GM12865 (cell line): ENCODE measurements at places on chromosomes 16 and 17.

DNA sequence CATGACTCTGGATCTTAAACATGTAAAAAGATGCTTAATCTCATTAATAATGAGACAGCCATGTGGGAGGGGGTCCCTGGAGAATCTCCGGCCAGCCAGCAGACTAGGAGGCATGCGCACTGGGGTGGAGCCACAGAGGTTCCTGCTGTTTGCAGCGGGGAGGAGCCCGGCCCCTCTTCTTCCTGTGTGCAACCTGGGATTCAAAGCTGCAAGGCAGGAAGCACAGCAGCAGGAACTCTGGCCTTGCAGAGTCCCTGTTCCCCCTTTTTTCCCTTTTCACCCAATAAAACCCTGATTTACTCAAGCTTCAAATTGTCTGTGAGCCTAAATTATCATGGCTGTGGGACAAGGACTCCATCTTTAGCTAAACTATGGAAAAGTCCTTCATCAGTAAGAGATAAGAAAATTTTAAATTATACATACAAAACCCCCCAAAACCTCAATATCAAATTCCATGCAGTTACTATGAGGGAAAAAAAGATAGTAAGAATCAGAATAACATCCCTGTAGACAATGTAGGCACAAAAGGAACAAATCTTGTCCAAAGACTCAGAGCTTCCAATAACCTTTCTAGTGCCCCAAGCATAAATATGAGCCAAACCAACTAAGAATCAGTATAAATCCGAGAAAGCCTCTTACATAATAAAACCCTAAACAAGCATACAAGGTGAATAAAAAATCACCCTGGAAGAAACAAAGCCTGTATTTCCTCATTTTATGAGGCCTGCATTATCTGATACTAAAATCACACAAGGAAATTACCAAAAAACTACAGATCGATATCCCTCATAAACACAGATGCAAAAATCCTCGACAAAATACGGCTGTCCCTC is 12.1 kb downstream of the CFDP1 start:
- DNase-seq, result peak; percentile 53

- DNase-seq, result peak; percentile 87
Measured at GRCh38 chr17:20908313-20909267, 134.2 kb downstream of the USP22 start.

GRCh38 chr17:43010667-43011308 is 4.2 kb downstream of the IFI35 start:
- no peak for DNase-seq

GRCh38 chr17:50063561-50064252 is 7.8 kb downstream of the ITGA3 start:
- DNase-seq, result no peak

- DNase-seq, result peak; percentile 74
Measured at GRCh38 chr16:2339521-2340484, 725 bp downstream of the ABCA3 start.

- peak; percentile 44 for DNase-seq
Measured at GRCh38 chr17:6455321-6455705, 11.1 kb downstream of the PIMREG start.

- DNase-seq, result no peak
Measured at GRCh38 chr17:39960524-39961041, 2.2 kb upstream of the GSDMA start.

GRCh38 chr16:55640701-55641327 is 15.0 kb upstream of the SLC6A2 start:
- no peak for DNase-seq

GRCh38 chr16:66427036-66427860 is at the start of gene BEAN1:
Gene BEAN1, plus strand, starts transcription at chr16:66427295. Its CDS starts 10,382 bp downstream, at chr16:66437677.
- no peak for DNase-seq

DNA sequence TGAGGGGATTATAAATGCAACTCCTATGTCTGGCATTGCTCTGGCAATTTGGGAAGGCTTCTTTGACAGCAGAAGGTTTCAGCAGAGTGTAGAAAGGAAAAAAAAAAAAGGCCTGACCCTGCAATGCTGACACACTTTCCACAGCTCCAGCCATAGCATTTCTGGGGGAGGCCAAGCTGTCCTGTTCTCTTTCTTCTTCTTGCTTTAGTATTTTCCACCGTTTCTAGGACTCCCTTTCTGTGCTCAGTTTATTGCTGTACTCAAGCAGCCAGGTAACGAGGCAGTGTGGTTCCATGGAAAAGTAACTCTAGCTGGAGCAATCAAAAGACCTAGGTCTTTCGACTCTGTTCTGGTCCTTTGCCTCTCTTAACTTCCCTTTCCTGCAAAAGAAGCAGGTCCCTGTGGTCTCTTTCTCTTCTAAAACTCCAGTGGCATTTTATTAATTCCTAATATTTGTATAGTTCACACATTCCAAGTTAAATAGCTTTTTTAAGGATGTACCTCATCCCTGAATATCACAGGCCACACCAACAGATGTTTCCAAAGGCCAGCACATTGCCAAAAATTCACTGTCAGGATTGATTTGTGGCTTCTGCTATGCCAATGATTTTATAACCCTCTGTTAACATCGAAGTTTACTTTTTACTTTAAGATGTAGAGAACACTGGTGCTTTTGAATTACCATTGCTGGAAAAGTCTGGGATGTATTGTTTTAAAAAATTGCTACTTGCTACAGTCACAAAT is 90.3 kb upstream of the BCAR1 start:
- no peak for DNase-seq

DNA sequence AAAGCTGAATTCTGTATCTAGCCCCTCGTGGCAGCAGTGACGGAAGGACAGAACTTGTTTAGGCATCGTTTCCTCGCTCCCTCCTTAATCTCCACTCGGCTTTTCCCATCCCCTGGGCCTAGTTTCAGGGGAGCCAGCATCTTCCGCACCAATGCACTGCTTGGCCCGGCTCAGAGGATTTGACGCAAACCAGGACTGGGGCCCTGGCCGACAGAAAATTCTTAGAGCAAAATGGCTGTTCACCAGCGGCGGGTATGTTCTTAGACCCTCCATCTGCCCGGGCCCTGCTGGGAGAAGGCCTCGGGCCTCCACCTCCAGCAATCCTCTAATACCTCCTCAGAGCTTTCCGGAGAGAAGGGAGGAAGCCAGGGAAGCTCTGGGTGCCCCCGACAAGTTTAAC is 54.6 kb downstream of the TBC1D16 start:
- no peak for DNase-seq

DNA sequence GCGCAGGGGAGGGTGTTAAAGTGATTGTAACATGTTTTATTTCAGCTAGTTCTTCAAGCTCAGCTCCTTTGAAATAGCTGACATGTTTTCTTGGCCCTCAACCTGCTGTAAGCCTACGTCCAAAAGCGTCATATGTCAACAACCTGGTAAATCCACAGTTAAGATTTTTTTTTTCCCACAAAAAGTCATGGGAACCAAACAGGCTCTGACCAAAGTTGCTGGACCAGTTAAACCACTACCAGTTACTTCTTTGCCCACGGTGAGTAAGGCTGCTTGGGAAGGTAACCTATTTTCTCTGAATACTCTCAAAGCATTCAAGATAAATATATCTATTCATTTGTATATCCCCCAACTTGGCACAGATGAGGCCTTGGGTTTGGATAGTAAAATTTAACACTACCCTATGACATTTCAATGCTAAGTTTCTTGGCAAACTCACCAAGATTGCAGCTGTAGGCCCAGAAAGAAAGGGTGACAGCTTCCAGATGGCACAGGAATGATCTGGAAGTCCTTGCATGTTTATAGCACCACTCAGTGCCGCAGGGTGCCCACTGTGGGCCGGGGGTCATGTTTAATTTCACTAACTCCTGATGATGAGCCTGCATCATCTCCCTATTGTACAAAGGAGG is 166.2 kb downstream of the XYLT1 start:
- no peak for DNase-seq

DNA sequence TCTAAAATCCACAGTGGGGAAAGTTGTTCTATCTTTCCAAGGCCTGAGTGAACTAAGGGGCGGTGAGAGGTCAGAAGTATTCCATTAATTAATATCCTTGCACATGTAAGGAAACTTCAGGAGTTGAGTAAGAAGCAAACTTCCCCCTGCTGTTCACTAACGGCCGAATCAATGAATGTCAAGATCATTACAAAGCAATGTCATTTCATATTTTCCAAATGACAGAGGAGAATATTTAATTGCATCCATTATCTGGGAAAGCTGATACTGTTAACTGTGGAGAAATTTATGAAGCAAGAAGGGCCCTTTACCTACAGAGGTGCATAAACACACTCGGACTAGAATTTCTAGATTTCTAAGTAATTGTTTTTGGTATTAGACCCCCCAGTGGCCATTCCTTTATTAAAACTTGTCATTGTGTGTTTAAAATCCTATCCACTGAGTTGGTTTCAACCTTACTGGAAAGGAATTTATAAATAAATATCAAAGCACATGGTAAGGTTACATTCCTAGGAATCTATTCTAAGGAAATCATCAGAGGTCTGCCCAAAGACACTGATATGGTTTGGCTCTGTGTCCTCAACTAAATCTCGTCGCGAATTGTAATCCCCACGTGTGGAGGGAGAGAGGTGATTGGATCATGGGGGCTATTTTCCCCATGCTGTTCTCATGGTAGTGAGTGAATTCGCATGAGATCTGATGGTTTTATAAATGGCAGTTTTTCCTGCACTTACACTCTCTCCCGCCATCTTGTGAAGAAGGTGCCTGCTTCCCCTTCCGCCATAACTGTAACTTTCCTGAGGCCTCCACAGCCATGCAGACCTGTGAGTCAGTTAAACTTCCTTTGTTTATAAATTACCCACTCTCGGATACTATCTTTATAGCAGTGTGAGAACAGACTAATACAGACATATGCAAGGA is 20.4 kb upstream of the SMURF2 start:
- DNase-seq, result no peak

- no peak for DNase-seq
Measured at GRCh38 chr16:28279006-28279405, 13.3 kb upstream of the SBK1 start.

GRCh38 chr16:88170528-88170991 is 212.2 kb upstream of the ZNF469 start:
- DNase-seq, result no peak

DNA sequence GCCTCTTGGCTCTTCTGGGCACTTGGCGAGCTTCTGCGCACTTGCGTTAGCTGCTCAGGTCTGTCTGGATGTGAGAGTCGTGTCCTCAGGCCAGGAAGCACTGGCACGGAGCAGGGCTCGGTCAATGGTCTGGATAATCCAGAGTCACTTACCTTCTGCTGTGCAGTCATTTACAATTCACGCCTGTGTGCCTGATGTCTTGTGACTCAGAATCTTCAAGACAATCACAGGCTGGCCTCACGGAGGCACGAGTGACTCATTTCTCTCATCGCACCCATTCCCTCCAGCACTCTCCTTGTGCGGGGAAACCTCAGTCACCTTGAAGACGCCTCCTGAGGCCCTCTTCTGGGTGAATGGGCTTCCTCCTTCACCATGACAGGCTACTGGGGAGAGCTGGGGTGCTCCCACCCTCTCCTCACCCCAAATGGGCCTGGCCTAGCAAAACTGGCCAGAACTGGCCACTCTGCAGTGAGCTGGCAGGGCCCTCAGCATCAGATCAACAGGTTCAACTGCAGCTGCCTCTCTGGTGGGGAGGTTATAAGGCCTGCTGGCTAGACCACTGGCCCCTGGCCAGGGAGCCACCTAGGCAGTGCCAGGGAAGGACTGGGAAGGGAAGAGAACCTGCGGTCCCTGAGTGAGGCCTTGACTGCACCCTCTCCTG is 1.9 kb upstream of the CAPN15 start:
- DNase-seq, result peak; percentile 91

DNA sequence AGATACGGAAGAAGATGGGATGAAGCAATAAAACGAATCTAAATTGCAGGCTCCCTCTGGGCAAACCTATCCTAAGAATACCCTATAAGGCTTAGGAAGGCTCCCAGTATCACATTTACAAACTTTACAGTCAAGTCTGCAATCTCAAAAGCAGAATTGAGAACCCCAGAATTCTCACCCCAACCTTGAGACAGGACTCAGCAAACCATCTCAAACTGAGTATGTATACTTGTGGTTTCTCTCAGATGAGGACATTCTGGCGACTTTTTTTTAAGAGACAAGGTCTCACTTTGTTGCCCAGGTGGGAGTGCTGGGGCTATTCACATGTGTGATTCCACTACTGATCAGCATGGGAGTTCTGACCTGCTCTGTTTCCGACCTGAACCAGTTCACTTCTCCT is 19.3 kb upstream of the ITGA2B start:
- DNase-seq, result peak; percentile 42

DNA sequence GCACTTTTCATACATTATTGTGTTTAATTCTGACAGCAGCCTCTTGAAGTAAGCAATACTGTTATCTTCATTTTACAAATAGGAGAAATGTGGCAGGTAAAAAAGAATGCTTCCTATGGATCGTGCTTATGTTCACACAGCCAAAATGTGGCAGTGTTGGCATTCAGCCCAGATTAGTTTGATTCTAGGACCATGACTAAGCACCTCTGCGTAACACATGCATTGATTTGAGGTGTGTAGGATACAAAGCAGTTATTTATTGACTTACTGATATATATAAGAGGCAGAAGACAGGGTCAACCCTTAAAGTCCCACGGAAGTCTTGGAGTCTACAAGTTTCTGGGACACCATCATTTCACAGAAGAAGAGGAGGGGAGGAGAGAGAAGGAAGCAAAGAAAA is 1144.4 kb upstream of the GOT2 start:
- no peak for DNase-seq

- DNase-seq, result peak; percentile 79
Measured at GRCh38 chr17:44198721-44199552, 747 bp downstream of the ATXN7L3 start.

DNA sequence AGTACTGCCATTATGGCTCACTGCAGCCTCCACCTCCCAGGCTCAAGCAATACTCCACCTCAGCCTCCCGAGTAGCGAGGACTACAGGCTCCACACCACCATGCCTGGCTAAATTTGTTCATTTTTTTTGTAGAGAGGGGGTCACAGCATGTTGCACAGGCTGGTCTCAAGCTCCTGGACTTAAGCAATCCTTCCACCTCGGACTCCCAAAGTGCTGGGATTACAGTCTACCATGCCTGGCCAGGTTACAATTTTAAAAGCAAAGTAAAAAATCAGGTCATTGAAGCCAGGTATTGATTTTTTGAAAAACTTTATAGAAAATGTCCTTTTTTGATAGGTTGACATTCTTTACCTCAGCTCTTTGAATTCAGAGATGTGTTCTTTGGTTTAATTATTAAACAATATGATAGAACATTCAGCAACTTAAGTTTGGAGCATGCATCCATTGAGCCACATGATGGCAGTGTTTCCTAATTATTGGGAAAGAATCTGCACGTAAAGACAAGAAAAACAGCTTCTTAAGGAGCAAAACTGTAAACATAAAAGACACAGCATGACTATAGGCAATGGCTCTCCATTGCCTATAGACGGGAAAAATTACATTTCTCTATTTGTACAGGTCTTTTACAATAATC is 1.7 kb upstream of the SLC16A11 start:
- peak; percentile 82 for DNase-seq

GRCh38 chr16:12628536-12628935 is 175.2 kb downstream of the CPPED1 start:
- DNase-seq, result no peak
